ENCODE measurements at places on chromosomes 16 and 17.

DNA sequence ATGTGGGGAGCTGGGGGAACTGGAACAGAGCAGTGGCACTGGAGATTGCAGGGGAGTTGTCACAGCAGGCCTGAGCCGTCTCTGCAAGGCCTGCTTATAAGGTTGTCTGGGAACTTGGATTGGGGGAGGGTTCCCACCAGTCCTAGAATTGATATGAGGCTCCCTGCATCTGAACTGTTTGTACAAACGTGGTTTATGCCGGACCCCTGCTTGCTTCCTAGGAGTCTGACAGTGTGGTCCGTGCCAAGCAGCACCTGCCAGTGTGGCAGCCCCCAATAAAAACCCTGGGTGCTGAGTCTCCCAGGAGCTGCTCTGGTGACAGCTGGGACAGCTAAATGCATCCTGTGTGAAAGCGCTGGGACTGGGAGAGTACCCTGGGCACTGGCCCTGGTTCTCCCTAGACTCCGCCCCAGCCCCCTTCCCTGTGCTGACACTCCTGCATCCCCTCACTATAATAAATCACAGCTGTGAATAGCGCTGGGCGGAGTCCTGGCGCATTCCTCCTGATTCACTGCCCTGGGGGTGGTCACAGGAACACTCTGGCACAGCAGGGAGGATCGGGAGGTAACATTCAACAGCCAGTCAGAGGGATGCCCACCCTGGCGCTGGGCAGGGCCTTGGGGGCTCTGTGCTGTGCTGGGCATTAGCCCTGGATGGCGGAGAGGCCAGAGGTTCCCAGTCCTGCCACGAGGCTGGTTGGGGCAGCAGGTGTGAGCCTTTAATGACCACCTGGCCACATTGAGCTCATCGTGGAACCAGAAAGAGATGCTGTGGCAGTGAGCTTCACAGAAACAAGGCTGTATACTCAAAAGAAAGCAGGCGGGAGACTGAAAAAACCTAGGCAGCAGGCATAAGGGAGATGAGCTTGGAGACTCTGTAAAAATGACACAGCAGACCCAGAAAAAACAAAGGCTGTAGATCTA is 45.6 kb downstream of the RMI2 start:
- no peak for DNase-seq

DNA sequence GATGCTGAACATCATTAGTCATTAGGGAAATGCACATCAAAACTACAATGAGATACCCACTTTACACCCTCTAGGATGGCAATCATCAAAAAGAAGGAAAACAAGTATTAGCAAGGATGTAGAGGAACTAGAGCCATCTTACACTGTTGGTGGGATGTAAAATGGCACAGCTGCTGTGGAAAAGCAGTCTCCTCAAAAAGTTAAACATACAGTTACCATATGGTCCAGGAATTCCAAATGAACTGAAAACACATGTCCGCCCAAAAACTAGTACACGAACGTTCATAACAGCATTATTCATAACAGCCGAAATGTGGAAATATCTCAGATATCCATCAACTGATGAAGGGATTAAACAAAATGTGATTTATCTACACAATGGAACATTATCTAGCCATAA is 7.0 kb downstream of the FBF1 start:
- no peak for DNase-seq

GRCh38 chr17:30391534-30391933 is 12.8 kb downstream of the CPD start:
- no peak for DNase-seq

- DNase-seq, result no peak
These were observed 128.5 kb downstream of the MRTFB start for GRCh38 chr16:14199624-14200023.

DNA sequence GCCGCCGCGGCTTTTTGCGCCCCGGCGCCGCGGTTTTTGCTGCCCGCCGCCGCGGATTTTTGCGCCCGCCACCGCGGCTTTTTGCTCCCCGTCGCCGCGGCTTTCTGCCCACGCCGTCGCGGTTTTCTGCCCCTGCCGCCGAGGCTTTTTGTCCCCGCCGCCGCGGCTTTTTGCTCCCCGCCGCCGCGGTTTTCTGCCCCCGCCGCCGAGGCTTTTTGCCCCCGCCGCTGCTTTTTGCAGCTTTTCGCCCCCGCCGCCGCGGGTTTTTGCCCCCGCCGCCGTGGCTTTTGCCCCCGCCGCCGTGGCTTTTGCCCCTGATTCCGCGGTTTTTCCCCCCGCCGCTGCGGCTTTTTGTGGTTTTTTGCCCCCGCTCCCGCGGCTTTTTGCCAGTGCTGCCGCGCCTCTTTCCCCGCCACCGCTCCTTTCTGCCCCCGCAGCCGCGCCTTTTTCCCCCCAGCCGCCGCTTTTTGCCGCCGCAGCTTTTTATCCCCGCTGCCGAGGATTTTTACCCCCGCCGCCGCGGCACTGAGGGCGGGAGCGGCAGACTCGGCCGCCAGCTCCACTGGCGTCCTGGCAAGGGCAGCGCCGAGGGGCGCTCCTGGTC is 518.6 kb upstream of the WSB1 start:
- no peak for DNase-seq

GRCh38 chr17:63500543-63501390 is 22.4 kb upstream of the KCNH6 start:
- no peak for DNase-seq

- no peak for DNase-seq
These were observed 42.7 kb upstream of the ANKFN1 start for GRCh38 chr17:56110463-56111135.

DNA sequence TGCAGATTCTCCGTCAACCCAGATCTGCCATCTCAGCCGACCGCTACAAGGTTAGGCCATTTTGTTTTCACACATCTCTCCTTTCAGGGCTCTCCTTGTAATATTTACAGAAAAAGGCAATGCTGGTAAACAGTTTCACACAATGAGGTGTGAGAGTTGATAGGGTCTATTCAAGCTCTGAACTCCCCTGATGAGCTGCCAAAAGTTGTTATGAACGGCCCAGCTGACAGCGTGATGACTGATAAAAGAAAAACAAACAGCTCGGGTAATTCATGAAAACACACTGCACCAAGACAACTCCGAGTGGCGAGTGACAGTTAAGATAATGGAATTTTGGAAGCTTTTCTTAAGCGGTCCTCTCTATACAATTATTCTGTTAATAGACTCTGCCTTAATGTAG is 68.1 kb upstream of the IRX5 start:
- no peak for DNase-seq

- no peak for DNase-seq
These were observed 28.2 kb upstream of the TMEM220 start for GRCh38 chr17:10758062-10758461.

DNA sequence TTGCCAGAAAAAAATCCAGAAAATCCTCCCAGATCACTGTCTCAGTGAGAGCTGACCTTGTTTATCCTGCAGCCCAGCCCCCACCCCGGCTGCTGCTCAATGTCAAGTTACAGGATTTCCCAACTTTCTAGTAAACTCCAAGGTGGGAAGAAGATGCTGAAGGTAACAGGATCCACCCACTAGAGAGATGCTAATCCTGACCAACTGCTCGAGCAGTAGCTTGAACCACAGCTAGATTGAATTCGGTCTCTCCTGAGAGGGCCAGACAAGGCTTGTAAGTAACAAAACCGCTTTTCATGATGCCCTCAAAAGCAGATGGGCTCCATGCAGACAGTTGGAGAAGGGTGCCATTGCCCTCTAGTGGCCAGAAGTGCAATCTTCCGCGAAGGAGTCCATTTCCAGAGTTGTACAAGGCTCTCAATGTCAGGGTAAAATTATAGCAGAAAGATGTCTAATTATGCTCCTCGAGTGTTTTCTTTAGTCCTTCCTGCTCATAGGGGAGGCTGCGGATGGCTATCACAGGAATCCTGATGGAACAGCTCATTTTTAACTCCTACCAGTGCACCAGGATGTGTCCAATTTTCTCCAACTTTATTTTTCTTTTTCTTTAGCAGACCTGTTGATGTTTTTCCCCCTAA is 3.9 kb downstream of the CDH11 start:
- DNase-seq, result peak; percentile 68

DNA sequence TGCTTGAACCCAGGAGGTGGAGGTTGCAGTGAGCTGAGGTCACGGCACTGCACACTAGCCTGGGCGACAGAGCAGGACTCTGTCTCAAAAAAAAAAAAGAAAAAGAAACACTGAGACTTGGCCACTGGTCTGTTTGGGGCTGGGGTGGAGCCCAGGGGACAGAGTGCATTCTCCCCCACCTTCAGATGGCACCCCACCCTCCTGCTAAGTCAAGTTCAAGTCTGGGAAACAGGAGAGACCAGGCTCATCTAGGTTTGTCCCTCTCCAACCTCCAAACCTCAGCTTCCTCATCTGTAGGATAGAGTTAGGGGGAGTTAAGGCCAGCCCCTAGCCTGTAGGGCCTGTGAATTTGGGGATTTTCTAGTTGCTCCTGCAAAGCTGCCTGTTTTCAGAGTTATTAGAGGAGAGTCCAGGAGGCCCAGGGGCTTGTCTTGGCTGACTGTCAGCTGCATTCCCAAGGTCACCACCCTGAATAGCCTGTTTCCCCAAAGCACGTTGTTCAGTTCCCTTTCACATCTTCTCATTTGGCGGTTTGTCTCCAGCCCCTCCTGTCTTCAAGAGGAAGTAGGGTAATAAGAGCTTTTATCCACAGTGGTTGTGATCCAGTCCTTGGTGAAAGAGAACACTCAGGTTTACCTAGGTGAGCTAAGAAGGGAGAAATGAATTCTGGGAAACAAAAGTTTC is 2.2 kb downstream of the MT3 start:
- DNase-seq, result peak; percentile 85

DNA sequence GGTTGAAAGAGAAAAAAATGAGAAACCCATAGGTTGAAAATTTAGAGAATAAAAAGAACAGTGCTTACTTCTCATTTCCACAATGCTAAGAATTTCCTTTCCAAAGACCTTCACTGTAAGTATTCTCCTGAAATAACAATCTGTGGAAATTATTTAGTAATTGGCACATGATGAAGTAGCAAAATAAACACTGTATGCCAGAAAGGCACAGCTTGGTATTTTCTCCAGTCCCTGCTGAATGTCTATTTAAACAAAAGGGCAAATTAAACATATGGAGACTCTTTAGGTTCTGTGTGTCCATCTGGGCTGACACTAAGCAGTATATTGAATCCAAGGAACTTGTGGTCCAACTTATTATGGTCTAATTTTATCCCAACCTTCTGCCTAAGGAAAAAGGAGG is 46.1 kb downstream of the CHCT1 start:
- DNase-seq, result no peak

DNA sequence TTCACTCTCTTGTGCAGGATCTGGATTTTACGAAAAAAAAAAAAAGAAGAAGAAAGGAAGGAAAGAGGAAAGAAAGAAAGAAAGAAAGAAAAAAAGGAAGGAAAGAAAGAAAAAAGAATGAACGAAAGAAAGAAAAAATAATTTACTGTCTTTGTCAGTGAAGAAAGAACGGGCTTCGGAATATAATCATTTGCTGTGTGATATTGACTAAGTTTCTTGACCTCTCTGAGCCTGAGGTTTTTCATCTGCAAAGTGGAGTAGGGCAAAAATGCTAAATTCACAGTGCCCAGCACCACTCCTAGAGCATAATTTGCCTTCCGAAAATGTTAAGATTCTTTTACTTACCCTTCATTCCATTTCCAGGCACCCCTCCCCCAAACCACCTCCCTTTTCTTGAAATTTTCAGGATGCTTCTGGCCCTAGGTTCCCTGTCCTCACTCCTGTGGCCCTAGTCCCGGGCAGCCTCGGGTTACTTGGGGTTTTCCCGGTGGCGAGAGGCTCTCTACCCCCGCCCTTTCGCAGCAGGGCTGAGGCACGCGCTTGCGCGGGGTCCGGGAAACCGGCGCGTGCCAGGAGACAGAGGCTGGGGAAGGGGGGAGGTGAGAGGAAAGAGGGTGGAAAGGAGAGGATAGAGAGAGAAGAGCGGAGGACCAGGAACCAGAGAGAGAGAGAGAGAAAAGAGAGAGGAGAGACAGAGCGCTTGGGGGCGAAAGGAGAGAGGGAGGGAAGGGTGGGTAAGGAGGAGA is at the start of gene CNTNAP1:
TSS of gene CNTNAP1 (plus strand) at position 556 of the 746 bp plus-strand sequence. CDS start 299 bp downstream, outside the sequence.
- DNase-seq, result no peak

GRCh38 chr16:31138621-31139578 is 3.4 kb upstream of the PRSS8 start:
- DNase-seq, result no peak

DNA sequence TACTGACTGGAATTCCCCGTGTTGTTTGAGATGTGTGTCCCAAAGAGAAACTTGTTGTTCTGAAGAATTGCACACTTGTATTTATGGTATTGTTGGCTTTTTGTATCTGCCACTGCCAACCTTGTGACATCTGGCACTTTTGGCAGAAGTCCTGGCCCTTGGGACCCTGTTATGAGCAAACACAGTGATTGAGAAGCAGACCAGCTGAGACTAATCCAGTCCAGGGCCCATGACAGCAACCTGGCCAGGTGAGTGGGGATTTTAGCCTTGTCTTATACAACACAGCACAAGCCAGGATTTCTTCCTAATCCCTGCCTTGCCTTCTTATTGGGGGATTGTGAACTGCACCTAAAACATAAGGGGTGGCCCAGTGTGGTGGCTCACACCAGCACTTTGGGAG is 80.0 kb downstream of the NTN1 start:
- DNase-seq, result no peak

DNA sequence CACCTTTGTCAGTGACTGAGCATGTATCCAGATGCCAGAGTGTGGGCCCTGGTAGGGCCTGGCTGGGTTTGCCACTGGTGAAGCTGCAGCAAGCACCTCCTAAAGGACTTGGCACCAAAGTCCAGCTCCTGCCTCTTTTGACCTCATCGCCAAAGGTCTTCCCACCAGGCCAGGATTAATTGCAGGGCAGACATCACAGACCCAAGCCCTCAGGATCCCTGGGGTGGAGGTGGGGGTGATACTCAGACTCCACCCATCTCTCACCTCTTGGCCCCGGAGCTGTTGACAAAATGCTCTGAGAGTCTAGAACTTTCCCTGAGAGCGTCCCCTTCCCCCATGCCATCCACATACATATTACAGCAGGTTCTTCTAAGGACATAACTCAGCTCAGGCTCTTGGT is 4.6 kb downstream of the WNT3 start:
- DNase-seq, result no peak

DNA sequence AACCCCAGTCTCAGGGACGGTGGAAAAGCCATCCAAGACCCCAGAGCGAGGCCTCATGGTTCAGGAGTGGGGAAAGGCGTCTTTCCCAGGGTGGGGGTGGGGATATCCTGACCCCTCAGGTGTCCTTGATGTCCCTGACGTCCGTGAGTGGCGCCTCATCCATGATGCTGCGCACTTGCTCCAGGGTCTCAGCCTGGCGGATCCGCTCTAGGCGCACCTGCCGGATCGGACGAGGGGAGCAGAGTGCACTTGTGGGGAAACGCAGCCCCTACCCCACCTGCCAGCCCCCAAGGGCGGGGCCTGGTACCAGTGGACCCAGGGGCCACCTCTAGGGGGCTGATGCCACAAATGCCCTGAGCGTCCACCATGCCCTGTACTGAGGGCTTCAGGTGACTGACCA is 20.2 kb downstream of the RABEP2 start:
- DNase-seq, result no peak

- DNase-seq, result no peak
These were observed 32.2 kb downstream of the RHBDL3 start for GRCh38 chr17:32297860-32298259.

Measured in NB4 (cell line).